ENCODE measurements at places on chromosomes 2 and 18.

DNA sequence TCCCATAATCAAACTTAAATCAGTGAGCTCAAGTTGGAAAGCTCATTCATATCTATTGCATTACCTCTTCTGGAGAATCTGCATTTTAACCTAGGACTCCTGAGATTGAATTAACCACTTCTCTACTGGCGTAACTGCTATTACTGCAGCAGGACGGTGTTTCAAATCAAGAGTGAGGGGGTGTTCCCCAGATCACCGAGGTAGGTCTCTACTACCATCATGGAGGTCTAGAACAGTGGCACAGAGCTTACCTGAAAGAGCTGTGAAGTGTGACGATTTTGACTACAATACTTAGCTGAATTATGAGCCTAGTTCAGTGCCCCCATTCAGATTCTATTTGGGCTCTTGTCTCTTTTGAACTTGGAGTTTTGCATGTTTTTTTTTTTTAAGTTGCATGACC is 119.5 kb downstream of the POLE4 start:
- no peak for DNase-seq

- DNase-seq = no peak
Observed at GRCh38 chr2:204353823-204354222, 191.5 kb upstream of the PARD3B start.

- DNase-seq = no peak
Observed at GRCh38 chr2:238599549-238600505, 173.1 kb downstream of the ASB1 start.

DNA sequence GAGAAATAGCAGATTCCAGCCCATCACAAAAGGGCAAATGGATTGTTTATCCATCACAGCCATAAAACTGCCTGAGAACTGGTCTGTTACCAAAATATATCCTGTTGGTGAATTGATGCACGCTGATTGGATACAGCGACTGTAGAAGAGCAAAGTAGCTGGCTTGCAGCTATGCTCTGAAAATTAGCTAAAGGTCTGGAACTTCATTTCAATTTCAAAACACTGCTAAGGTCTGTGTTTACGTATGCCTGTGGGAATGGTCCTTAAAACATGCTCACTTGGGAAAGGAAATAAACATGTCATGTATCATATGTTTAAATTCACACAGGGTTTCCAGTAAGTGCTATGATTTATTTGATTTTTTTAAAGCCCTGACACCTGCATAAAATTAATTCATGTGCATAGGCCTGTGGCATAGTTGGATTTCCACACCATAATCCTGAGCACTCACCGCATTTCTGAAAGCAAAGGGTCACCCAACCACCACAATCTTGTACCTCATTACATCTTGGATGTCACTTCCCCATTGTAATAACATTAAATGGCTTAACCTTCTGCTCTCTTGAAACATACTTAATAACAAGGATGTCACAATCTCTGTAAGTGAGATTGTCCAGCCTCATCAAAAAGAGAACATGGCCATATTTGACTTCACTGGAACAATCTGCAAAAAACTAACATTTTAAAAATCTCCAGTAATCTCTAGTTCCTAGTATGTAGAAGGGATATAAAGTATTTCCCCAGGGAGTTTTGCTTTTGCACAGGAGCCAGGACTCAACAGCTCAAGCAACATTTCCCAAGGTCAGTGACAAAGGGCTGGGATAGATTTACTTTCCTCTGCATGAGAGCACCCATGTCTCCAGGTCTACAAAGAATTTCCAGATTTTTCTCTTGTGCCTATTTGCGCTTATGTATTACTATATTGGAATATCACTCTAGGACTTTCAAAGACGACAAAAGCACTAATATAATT is 109.8 kb downstream of the FARSB start:
- DNase-seq = no peak

Measured in activated CD4-positive, alpha-beta T cell treated with anti-CD3 and anti-CD28 coated beads, Interleukin-2, amount 50 U/mL, for 48 hours (primary cell).